ENCODE measurements at places on chromosomes 2 and 18.
A peak's percentile ranks its signal among the peaks of the same experiment; 100 is the strongest.

GRCh38 chr18:24136967-24137373 is 1.9 kb upstream of the CABYR start:
- DNase-seq: no peak

DNA sequence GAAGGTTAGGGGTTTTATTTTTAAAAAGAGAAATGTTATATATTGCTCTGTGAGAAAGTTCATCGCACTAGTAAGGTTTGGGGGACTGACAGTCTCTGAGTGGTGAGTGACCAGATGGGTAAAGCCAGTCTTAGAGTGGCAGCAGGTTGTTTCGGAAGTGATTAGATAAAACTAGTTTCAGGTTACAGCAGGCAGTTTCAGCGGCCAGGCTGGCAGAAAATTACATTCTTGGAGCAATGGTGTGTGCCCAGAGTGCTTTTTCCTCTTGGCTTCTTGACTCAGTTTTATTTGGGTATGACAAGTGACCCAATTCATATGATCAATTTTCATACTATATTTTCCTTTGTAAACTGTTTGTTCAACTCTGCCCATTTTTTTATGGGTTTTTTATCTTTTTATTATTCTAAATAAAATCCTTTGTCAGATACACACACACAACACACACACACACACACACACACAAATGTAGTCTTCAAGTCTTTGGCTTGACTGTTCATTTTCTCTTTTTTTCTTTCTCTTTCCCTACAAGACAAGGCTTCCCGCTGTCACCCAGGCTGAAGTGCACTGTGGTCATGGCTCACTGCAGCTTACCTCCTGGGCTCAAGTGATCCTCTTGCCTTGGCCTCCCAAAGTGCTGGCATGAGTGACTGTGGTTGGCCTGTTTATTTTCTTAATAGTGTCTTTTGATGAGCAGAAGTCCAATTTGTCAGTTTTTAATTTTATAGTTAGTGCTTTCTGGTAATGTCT is 30.9 kb downstream of the RALBP1 start:
- DNase-seq: no peak

- no peak for DNase-seq
Measured at GRCh38 chr2:25787020-25787419, 91.3 kb downstream of the ASXL2 start.

GRCh38 chr2:36058076-36058475 is 297.5 kb upstream of the CRIM1 start:
- DNase-seq: no peak

DNA sequence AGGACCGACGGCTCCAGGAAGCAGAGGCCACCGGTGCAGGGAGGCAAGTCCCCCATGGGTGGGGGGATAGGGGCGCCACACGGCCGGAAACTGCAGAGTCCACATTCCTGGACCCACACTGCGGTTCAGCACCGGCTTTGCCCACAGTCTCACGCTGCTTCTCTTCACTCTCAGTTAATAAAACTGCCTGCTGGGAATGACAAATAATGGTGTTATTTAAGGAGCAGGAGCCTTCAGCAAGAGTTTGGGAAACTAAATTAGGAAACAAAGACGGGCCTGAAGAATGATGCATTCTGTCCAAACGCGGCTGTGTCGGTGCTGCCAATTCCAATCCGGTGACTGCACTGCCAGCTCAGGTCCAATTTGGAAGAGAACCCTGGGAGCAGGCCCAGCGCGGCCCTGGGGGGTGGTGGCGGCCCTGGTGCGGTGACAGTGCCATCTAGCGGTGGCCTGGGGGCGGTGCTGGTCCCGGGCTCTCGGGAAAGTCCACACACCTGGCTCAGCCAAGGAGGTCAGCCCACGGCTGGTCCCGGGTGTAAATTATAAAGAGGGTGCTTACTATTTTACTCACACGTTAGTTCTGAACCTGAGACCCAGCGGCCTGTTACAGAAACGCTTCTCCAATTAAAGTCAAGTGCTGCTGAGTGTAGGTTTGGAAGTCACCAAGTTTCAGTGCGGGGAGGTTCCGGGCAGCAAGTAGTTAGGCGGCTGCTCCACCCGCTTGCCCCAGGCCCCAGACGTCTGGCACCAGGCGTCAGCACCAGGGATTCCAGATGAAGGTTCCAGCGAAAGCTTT is 73.1 kb upstream of the PXDN start:
- DNase-seq: peak; percentile 90

DNA sequence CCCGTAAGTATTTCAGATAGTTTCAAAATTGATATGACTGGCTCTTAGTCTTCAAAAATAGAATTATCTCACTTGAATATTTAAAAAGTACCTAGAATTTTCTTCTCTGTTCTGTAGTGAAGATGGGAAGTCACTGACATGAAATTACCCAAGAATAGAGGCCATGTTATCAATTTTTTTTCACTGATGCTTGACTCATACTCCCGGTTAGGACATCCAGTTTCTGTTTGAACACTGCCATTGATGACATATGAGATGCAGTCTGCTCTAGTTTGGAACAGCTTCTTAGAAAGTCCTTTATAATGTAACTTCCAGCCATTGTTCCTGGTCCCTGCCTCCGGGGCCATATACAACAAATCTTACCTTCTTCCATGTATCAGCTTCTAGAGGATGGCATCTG is 26.0 kb downstream of the MAP3K20 start:
- no peak for DNase-seq

DNA sequence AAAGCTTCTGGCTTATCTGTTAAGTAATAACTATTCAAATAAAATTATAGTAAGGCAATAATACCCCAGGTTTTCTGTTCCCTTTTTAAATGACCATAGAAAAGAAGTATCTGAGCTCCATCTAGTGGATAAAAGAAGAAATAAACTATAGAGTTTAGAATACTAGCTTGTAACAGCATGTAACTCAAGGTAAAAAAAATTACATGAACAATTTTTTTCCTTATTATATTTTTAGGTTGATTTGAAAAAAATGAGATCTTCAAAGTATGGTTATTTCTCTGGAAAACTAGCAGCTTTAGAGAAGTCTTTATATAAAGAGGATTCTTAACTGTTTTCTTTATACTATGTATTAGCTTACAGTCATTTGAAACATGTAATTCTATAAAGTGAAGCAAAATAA is 58.1 kb downstream of the NCKAP1 start:
- DNase-seq: peak; percentile 19

DNA sequence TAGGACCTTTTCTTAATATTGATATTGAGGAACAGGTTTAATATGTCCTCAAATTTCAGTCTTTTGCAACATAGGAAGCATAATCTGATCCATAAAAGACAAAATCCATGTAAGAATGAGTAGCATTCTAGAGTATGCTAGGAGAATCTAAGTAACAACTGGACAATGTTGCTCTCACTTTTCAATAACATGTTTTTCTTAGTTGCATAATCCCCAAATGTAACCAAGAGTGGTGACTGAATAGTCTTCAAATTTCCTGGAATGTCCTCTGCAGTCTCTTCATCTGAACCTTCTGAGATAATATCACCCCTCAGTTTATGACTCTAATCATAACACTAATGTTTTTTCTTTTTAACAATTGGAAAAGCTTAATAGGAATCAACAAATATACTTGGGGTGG is 110.0 kb upstream of the ZEB2 start:
- DNase-seq: no peak

DNA sequence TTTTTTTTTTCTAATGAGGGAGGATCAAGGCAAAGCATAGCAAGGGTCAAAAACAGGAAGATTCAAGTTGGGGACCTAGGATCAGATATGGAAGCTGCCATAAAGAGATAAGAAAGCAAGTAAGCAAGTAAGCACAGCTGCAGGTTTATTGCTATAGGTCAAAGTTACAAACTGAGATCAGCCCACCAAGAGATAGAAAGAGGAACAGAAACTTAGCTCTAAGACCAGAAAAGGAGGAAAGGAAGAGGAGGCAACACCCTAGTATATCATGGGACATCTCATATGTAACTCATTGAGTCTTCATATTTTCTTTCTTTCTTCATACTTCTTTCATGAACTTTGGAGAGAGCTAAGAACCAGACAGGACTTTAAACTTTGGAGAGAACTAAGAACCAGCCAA is 295.9 kb upstream of the CRIM1 start:
- no peak for DNase-seq

- DNase-seq: no peak
Measured at GRCh38 chr18:79371561-79372121, 24.1 kb upstream of the NFATC1 start.

All from amniotic stem cell (primary cell).